Activated CD4-positive, alpha-beta T cell treated with anti-CD3 and anti-CD28 coated beads, Interleukin-2, amount 50 U/mL, for 48 hours (primary cell): ENCODE measurements at places on chromosomes 2 and 18.

DNA sequence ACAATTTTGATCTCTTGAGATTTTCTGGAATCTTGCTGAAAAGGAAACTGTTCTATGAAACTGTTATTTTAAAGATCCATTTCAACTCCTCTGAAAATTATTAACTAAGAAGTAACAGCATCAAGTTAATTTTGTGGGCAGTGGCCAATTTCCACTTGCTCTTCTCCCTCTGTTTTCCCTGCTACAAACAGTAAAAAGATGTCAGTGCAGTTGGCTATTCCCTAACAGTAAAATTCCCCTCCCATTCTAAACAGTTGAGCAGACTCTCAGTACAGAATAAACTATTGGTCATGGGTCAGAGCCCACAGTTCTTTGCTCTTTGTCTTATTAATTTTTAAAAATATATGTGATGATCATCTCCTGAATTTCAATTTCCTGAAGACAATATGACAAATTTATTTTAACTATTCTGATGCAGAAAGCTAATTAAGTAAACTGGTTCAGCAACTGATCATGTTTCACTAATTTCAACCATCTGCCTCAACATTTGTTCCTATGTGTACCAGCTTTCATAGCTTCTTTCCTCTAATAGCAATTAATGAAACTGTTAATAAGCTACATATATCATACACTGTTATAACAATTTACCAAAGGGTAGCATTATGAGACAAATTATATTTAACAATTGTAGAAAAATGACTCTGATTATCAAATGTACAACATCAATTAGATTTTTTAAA lies 41.1 kb upstream of the GALNT5 start:
- no peak for DNase-seq

- DNase-seq, result no peak
Measured at GRCh38 chr2:191051177-191051576, 37.2 kb upstream of the STAT1 start.

DNA sequence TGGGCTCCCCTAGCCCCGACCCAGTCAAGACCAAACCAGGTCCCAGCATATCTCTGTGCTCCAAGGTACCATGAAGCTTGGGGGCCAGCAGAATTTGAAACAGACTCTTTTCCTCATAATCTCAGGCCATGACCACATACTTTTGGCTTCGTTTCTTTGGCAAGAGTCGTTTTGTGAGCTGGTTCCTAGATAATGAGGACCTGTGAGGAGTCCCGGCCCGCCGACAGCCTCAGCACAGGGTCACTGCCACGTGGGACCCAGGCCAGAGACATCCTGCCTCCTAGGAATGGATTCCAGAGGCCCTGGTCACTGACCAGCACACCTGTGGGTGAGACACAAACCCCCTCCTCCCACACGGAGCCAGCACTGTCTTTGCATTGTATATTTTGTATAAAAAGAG lies 73.5 kb downstream of the VAPA start:
- no peak for DNase-seq

GRCh38 chr2:60414495-60415138 lies 138.8 kb downstream of the BCL11A start:
- no peak for DNase-seq

DNA sequence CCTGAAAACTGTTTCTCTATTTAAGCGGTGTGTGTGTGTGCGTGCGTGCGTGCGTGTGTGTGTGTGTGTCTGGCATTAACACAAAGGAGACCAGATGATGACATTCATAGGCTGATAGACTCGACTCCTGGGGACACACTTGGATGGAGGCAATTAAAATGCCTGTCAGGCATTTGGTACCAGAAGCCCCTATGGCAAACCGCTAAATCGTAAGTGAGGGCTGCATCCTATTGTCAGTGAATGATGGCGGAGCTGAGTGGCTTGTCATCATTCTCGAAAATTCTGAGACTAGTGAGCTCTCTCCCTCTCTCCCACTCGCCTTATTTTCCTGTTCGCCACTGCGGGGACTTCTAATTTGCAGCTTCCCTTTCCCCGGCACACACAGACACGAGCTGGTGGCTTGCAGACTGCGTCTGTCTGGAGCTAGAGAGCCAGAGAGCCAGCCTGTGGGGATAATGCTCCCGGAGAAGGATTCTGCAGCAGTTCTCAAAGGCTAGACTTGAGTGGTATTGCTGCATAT lies 155.4 kb downstream of the MAP2 start:
- DNase-seq, result no peak

GRCh38 chr2:166944909-166945308 lies 56.6 kb downstream of the XIRP2 start:
- DNase-seq, result no peak

DNA sequence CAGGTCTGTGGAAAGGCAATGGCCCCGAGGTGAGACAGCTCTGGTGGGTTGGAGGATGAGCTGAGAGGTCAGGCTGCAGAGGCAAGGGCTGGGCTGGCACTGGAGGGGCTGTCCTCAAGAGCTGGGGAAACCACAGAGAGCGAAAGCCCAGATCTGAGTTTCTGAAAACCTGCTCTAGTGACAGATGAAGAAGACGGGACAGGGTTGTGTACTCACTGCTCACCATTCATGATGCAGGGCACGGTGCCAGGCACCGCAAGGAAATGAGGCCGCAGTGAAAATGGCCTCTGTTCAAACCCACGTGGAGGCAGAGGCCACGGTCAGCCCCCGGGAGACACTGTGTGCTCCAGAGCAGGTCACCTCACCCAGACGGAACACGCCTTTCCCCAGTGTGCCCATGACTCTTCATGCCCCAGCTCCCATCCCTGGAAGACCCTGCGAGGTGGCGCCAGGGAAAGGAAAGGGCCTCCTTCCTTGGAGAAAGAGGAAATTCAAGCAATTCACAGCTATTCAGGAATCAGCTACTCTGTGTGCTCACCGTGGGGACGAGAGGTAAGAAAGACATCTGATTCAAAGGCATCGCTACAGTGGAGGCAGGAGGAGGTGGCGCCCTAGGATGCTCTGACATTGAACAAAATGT lies 24.3 kb upstream of the ID2 start:
- DNase-seq, result peak; percentile 40

- DNase-seq, result no peak
Measured at GRCh38 chr2:28695245-28695647, 56.4 kb upstream of the PPP1CB start.

- no peak for DNase-seq
Measured at GRCh38 chr18:48294899-48295585, 114.1 kb downstream of the ZBTB7C start.

- DNase-seq, result no peak
Measured at GRCh38 chr2:20027705-20028434, 15.4 kb upstream of the MATN3 start.

GRCh38 chr2:161173541-161174194 lies 13.4 kb downstream of the TANK start:
- DNase-seq, result no peak

DNA sequence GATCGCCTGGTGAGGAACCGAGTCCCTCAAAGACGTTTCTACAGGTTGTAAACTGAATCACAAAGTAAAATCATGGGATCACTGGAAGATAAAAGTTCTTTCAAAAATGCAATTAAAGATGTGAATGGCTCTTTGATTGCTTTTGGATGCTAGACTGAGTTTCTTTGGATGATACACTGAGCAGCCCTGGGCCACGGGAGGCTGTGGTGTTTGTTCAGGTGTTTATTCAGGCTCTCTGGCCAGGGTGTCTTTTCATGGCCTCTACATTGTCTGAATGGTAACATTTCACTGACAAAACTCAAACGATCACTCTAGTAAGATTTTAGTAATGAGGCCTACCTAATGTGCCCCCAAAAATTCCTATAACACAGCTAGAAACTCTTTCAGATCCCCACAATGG lies 48.4 kb upstream of the SPATS2L start:
- DNase-seq, result no peak

GRCh38 chr2:172510088-172510487 lies 45.8 kb upstream of the PDK1 start:
- DNase-seq, result no peak

GRCh38 chr2:105042189-105042588 lies 4.3 kb downstream of the MRPS9 start:
- DNase-seq, result no peak

DNA sequence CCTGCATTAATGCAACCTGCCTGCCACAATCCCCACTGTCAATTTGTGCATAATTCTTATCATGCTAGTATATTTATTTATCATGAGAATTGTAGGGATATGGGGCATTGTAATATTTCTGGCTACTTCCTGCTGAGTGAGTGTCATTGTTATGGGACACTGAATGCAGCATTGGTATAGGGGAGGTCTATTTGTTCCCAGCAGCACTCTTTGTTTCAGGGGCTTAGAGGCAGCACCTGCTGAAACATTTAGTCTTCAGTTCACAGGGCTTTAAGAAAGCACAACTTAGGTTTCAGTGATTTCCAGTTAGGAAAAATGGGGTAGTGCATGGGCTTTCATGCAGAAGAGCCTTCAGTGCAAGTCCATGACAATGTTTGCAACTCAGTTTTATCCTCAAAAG lies 23.6 kb downstream of the SULT1C3 start:
- DNase-seq, result no peak

- no peak for DNase-seq
Measured at GRCh38 chr18:67001052-67001451, 397.2 kb upstream of the CDH19 start.

- no peak for DNase-seq
Measured at GRCh38 chr2:216538538-216538937, 39.9 kb downstream of the RPL37A start.

GRCh38 chr2:175234153-175234552 lies 52.6 kb upstream of the ATP5MC3 start:
- DNase-seq, result no peak
